ENCODE measurements at places on chromosomes 7 and 10.

GRCh38 chr7:88928276-88928675 lies 132.7 kb upstream of the TEX47 start:
- no peak for DNase-seq

- DNase-seq, result no peak
Observed at GRCh38 chr7:44713680-44714335, 34.8 kb upstream of the ZMIZ2 start.

DNA sequence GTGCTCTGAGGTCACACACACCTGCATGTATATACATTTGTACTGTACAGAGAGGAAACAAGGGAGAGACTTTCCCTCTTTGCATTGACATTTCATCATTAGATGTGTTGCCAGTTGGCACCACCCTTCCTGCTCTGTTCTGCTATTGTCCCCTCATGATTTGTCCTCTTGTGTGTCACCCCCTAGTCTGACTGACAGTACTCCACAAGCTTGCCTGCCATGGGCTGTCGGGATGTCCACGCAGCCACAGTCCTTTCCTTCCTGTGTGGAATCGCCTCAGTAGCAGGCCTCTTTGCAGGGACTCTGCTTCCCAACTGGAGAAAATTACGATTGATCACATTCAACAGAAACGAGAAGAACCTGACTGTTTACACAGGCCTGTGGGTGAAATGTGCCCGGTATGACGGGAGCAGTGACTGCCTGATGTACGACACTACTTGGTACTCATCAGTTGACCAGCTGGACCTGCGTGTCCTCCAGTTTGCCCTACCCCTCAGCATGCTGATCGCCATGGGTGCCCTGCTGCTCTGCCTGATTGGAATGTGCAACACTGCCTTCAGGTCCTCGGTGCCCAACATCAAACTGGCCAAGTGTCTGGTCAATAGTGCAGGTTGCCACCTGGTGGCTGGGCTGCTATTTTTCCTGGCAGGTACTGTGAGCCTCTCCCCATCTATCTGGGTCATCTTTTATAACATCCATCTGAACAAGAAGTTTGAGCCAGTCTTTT lies 9.4 kb downstream of the CLDN12 start:
- DNase-seq, result peak; percentile 17

GRCh38 chr10:98270786-98271185 lies 2.8 kb upstream of the LOXL4 start:
- no peak for DNase-seq

GRCh38 chr7:25611196-25611595 lies 382.9 kb upstream of the NPVF start:
- DNase-seq, result no peak

DNA sequence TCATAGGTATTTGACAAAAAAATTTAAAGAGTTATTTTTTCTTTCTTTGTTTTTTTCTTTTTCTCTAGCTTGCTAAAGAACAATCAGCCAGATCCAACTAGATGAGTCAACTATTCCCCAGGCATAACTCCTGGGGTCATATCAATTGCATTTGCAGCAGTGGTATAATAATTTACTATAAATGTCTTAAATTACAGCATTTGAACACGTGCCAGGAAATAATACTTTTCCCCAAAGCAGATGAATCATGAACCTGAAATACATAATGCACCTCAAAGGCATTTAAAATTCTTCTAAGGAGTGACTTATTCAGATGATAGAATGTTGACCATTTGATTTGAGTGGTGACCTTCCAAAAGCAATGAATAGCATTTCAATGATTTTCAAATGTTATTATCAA lies 190.1 kb downstream of the LRRTM3 start:
- DNase-seq, result no peak

- no peak for DNase-seq
Observed at GRCh38 chr10:78777466-78777865, 291.3 kb upstream of the ZMIZ1 start.

DNA sequence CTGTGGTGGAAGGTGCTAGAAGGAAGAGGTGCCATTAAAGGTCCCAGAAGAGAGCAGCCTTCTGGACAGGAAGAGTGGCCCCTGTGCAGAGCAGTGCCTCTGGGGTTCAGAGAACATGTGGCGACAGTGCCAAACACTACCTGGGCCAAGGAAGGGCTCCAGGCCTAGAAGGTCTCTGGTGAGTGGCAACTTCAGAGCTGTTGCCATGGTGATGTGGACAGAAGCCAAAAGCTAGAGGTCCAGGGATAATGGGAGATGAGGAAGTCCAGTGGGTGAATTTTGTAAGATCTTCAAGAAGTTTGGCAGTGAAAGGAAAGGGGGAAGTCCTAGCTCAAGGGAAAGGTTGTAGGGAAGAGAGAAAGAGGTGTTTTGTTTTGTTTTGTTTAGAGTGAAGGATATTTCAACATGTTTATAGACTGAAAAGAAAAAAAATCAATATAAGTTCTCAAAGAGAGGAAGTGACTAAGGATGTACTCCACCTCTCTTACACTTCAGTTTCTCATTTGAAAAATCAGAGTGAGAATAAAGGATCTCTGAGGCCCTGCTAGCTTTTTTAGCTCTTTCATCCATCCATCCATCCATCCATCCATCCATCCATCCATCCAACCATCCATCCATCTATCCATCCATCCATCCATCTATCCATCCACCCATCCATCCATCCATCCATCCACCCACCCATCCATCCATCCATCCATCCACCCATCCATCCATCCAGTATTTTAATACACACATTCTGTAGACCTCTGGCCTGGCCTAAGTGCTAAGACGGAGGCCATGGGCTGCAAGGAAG lies 77.1 kb upstream of the DUSP5 start:
- peak; percentile 33 for DNase-seq

DNA sequence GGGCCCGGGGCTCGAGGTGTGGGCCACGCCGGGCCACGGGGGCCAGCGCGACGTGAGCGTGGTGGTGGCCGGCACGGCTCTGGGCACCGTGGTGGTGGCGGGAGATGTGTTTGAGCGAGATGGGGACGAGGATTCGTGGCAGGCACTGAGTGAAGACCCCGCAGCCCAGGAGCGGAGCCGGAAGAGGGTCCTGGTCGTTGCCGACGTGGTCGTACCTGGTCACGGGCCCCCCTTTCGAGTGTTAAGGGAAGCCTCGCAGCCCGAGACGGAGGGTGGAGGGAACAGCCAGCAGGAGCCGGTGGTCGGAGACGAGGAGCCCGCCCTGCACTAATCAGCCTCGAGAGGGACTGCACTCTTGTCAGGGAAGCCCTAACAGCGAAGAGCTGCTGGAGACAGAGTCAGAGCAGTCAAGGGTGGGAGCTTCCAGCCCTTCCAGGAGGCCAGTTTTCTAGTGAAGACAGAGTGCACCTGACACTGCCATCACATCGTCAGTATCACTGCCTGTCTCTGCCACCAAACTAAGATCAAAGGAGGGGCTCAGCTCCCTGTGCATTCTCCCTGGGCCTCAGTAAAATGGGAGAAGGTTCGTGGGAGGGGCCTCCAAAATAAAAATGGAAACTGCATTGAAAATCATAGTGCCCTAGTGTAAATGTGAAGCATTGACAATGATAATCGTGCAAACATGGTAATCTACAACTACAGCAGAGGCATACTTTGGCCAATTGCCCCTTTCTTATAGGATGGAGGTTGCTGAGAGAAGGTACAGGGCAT lies 1.3 kb downstream of the MBLAC1 start:
- no peak for DNase-seq

- DNase-seq, result no peak
Observed at GRCh38 chr7:34575006-34575405, 83.0 kb upstream of the NPSR1 start.

- DNase-seq, result no peak
Observed at GRCh38 chr10:126021833-126022500, 125.6 kb downstream of the FANK1 start.

GRCh38 chr7:142883571-142884285 lies 1.8 kb downstream of the TRPV6 start:
- no peak for DNase-seq

GRCh38 chr7:9217204-9217603 lies 783.8 kb downstream of the NXPH1 start:
- no peak for DNase-seq

DNA sequence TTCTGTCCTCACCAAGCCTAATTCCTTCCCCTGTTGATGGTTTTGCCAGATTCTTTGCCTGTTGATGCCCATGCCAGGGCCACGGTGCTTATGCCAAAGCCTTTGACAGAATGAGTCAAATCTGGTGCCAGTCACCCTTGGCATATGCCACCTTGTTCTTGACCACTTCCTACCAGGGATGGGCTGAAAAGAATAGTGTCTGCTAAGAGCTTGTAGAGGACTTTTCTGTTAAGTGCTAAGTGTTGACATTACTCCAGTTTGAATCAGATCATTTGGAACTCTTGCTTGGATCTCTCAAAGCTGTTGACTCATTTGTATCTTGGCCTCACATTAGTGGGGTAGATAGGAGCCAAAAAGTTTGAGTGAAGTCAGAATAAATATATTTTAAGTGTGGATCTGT lies 661.2 kb downstream of the AUTS2 start:
- DNase-seq, result no peak

DNA sequence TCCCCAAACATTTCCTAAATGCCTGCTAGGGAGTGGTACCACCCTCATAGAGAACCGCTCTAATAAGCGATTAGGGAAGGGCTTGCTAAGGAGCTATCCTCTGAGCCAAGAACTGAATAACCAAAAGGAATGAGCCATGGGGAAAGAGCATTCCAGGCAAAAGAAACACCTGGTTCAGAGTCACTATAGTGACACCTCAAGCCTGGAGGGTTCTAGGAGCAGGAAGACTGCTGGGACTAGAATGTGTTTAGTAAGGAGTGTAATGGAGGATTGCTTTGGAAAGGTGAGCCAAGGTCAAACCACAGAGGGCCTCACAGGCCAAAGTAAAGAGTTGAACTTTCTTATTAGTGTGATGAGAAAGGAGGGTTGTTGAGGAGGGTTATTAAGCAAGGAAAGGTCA lies 38.7 kb upstream of the NRBF2 start:
- DNase-seq, result no peak

DNA sequence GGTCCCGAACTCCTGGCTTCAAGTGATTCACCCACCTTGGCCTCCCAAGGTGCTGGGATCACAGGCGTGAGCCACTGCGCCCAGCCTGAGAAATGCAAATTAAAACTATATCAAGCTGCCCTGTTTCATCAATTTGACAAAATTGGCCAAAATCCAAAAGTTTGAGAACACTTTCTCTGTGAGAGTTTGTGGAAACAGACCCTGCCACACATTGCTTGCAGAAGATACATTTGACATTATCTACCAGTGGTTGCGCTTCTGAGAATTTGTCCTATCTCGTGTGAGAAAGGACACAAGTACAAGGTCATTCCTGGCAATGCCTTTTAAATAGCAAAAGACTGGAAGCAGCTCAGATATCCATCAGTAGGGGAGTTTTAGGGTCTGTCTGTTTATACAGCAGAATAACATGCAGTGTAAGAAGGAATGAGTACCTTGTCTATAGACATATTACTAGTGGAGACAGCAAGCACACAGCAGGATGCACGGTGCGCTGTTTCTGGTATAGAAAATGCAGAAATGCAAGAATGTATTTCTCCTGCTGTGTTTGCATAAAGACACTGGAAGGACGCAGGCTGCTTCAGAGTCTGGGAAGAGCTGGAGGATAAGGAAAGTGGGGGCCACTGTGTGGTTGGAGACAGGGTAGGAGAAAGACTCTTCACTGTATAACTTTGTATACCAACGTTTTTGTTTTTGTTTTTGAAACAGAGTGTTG lies 4.3 kb downstream of the LHPP start:
- no peak for DNase-seq

DNA sequence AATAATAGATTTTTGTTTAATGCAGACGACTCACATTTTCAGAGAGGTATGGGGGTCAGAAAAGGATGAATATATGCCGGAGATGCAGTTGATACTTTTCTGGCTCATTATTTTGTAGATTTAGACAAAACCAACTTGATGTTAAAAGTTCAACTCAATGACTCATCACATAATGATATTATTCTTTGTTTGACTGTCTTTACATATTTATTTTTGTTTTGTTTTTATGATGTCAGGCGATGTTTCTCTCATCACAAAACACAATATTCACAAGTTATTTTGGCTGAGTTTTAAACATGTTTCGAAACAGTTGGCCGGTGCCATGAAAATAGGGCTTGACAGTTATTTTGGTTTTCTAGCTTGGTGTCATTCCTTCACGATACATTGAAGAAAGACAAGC lies 1.3 kb downstream of the GJD4 start:
- no peak for DNase-seq

DNA sequence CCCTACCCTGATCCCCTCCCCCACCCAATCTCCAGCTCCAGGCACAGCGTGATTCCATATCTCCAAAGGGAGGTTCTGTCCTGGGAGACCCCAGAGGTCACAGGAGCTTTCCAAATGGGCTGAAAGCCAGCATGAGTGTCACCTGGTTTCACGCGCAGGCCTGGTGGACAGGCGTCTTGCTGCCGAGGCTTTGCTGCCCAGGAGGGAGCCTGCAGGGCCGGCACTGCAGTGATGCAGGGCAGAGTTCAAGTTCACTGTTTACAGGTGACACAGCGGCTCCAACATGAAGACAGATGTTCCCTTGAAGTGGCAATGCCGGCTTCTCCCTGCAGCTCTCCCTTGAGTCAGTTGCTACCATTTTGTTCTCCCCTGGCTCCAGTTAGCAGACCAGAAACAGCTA lies 104.3 kb downstream of the TCERG1L start:
- no peak for DNase-seq

DNA sequence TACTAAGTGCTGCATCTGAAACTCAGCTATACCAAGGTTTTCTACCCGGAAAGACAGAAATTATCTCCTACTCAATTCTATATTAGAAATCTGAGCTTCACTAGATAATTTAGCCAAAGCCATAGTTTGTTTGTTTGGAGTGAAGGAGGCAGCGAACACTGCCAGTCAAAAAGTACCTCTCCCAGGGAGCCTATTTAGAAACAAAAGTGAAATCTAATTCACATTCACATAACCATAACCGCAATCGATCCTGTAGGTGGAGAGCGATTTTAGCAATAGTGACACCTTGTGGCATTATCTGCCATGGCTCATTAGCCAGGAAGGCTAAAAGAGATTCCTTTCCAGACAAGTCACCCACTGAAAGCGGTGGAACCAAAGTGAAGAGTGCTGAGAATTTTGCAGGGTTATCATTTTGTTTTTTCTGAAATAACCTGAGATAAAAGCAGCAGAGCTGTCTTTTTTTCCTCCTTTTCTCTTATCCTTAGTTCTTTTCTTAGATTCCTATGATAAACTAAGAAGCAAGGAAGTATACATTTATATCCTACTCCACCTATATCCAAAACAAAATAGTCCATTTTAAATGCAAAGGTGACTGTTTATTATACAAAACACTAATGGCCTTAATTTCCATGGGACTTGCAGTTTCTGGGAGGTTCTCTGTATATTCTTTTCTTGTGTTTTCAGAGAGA lies 83.7 kb upstream of the BET1 start:
- peak; percentile 28 for DNase-seq

GRCh38 chr10:114655671-114656070 lies 2.4 kb downstream of the ABLIM1 start:
- no peak for DNase-seq

All from CD4-positive, alpha-beta T cell treated with Interferon gamma for 1 hour (primary cell).